Activated CD4-positive, alpha-beta memory T cell treated with anti-CD3 and anti-CD28 coated beads for 36 hours (primary cell): ENCODE measurements at places on chromosomes 5 and 9. TPM values are rescaled to one million over a fixed set of nuclear protein-coding genes. Genes with fewer than 3 reads are reported as not detected.

Gene FAM81B
- not detected for total RNA-seq

Gene ANKDD1B
- total RNA-seq = not detected

Gene ENC1
- 0.44 TPM for total RNA-seq

Gene GPR151
- total RNA-seq = not detected

Gene ZNF483
- 3.4 TPM for total RNA-seq

Gene MARVELD2
- total RNA-seq = 0.31 TPM

Gene SLCO4C1
- total RNA-seq = 0.38 TPM

Gene SOX30
- 0.93 TPM for total RNA-seq

Gene TRIM36
- not detected for total RNA-seq

Gene PCDHB10
- not detected for total RNA-seq

Gene PRDM9
- not detected for total RNA-seq
